ENCODE measurements at places on chromosomes 6 and 20.

- DNase-seq = no peak
Observed at GRCh38 chr20:62142252-62143080, 728 bp downstream of the PSMA7 start.

DNA sequence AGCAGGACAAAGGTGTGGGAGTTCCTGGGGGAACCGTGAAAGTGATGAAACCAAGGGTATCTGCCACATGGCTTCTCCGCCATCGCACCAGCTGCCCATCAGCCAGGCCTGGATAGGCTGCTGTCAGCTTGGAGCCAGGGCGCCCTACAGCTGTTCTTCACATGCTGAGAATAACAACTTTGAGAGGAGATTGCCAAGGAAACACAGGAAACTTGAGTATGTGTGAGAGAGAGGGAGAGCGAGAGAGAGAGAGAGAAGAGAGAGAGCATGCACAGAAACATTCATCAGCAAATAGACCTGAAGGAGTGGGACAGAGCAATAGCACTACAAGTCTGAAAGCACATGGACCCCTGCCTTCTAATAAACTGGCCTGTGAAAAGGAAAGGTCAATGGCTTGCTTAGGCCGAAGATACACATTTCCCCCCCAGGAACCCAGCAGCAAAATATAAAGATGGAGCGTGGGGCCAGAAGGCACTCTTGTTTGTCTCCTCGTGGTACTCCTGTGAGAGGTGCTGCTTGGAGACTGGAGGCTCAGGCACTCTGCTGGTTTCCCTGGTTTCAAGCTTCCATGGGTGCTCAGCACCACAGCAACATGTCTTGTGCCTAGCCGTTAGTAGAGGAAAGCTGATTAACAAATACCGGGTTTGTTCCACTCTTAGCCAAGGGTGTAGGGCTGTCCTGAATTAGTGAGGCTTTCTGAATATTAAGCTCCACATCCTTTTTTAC, 53.0 kb downstream of the SNAP25 start:
- DNase-seq = no peak

- peak; percentile 13 for DNase-seq
Observed at GRCh38 chr20:10672624-10673127, 1.1 kb downstream of the JAG1 start.

DNA sequence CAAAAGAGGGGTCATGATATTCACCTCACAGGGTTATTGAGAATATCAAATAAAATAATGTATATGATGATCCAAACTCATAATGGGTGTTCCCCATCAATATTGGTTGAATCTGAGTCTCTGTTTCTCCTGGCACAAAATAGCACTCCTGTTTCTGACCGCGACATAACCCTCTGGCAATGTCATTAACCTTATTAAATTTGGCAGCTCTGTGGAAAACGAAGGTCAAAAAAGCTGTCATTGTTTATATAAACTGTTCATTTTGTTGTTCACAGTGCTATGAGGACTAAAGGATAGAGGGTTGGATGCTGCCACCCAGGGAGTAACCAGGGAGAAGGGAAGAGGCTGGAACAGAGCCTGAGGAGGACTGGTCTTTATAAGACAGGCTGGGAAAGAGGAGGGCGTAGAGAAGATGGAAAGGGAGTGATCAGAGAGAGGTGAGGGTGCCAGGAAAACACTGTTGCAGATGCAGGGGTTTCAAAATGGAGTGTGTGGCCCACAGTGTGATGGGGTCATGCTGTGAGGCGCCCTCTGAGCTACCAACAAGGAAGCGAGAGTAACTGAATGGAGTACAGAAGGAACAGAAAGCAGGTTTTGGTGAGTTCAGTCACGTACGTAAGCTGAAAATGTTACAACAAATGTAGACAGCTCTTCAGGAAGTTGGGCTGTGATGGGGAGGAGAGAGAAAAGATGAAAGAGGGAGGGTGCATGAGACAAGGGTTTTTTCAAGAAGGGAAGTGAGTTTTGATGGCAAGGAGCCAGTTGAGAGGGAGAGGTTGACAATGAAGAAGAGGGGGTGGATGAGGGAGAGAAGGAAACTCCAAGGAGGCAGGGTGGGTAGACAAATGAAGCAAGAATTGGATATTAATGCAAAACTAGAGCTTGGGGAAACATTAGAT, 251.6 kb upstream of the TAB2 start:
- peak; percentile 15 for DNase-seq

- DNase-seq = no peak
Observed at GRCh38 chr6:159525445-159526025, 167.5 kb downstream of the SOD2 start.

DNA sequence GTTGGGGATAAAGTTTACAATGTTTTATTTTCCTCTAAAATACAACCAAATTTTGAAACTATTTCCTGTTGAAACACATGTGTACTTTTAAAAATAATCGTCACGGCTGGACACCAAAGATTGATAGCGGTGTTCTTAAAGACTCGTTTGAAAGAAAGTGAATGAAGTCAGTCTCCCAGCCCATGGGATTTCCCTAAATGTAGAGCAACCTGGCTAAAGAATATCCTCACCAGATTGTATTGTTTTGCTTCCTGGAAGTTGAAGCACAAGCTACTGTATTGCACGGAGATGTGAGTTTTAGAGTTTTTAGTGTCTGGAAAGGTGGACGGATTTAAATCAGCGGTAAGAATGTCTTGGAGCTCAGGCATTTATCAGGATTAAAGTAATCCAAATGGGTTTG, 189.5 kb downstream of the THBS2 start:
- no peak for DNase-seq

All from activated T-cell treated with anti-CD3 and anti-CD28 coated beads for 24 hours (primary cell).